LNCaP clone FGC (cell line): ENCODE measurements at places on chromosomes 2 and 18.

DNA sequence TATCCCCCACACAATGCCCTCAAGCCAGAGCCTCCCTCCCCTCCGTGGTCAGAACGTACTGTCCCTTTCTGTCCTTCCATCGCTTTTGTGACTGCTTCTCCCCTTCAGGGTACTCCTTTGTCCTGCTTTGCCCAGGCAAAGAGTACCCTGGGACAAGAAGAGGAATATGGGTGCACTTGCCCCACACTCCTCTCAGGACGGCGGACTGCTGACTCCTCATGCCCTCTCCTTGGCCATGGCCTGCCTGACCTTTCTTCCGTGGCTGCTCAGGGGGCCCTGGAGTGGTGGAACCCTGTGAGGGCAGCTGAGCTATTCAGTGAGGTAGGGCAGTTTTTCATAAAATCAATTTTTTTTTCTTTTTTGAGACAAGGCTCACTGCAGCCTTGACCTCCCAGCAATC lies 18.7 kb downstream of the C2orf74 start:
- DNase-seq: no peak

DNA sequence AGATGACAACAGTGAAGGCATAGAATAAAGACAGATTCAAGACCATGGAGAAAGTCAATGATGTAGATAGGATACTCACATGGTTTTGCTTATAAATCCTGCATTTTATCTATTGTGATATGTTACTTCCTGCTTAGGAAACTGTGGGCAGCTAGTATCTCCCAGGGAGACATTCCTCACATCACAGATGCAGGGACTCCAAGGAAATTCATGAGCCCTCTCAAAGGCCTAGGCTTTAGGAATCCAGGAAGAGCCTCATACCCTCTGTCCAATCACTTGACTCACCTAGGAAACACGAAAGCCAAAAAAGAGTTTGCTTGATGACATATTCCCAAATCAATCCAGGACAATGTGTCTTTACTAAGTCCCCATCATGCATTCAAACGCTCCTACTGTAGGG lies 247.8 kb upstream of the KLHL29 start:
- DNase-seq: no peak

DNA sequence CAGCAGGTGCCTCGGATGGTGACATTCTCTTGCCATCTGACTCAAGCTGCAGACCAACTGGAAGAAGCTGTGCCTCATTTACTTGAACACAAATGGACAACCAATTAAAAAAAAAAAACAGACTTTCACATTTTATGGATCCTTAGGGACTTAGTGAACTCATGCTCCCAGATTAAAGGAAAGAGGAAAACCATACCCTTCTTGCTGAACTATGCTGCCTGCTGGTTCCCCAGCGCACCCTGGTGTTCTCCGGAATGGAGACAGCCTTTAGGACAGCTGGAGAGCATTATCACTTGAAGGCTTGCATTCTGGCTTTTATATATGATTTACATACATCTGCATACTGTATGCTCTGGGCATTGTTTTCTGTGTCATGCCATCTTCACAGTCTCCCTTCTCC lies 370.7 kb downstream of the SLC4A3 start:
- no peak for DNase-seq

- no peak for DNase-seq
Measured at GRCh38 chr2:33316328-33316727, 160.1 kb upstream of the RASGRP3 start.

DNA sequence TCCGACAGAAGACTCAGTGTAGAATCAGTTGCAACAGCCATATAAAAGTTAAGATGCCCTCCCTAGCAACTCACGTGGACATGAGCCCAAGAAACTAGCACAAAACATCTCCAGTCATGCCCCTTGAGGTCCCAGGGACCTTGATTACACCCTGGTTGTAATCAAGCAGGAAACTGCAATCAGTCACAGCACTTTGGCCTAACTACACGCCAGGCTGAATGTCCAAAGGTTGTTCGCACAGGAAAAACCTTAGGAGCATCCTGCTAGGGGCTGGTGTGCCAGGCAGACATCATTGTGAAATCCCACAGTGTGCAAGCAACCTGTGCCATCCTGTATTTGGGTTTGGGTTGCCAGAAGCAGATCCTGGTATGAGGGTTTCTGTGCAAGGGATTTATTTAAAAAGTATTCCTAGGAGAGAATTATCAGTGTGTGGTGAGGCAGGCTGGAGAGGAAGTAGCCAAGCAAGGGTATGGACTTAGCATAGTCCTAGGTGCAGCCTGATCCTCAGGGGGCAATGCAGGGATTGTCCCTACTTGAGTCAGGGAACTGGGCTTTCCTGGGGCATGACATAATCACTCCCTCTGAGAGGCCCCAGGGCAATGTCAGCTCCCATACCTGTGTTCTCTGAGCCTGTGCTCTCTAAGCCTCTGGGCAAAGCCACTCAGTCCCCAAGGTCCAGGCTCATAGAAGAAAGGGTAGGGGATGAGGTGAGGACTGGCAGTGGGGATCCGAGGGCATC lies 17.8 kb upstream of the SULT1C2 start:
- DNase-seq: no peak

GRCh38 chr18:74631623-74632350 lies 34.1 kb downstream of the ZNF407 start:
- no peak for DNase-seq

DNA sequence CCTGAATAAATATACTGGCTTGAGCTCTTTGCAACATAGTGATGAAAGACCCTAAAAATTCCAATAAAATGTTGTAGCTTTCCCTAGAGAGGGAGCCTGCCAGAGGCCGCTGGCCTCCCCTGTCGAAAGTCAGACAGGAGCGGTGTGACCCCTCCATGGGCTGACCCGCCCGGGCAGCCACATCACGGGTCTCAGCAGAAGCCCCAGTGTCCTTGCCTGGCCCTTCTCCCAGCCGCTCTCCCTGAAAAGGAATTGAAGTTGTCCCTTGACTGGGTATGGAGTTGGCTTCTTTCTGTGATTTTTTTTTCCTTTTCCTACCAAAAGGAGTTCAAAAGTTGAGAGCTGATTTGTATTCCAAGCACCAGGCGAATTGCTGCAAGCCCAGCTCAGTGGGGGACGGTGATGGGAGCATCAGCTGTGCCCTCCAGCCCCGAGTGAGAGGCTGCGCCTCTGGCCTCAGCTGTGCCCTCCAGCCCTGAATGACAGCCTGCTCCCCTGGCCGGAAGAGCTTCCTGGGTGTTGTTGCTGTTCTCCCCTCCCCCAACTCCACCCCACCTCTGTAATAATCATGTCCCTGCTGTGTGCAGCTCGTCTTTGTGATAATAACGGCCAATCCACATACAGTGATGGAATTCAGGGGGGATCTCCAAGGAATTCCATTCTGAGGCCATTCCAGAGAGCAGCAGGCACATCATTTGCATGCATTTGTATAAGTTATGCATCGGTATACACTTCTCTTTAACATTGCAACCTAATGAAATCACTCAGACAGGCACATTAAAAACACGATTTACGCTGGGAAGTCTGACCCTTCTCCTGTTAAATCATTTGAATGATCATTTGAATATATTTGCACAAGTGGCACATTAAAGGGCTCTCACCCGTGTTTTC lies 501.0 kb downstream of the EIPR1 start:
- no peak for DNase-seq
